Stimulated activated CD4-positive, alpha-beta T cell treated with anti-CD3 and anti-CD28 coated beads, Interleukin-2, amount 100 ng/mL, for 24 hours (primary cell): ENCODE measurements at places on chromosomes 3 and 15.
A peak's percentile ranks its signal among the peaks of the same experiment; 100 is the strongest.

GRCh38 chr3:153752405-153753027 lies 368.7 kb upstream of the ARHGEF26 start:
- DNase-seq: no peak

DNA sequence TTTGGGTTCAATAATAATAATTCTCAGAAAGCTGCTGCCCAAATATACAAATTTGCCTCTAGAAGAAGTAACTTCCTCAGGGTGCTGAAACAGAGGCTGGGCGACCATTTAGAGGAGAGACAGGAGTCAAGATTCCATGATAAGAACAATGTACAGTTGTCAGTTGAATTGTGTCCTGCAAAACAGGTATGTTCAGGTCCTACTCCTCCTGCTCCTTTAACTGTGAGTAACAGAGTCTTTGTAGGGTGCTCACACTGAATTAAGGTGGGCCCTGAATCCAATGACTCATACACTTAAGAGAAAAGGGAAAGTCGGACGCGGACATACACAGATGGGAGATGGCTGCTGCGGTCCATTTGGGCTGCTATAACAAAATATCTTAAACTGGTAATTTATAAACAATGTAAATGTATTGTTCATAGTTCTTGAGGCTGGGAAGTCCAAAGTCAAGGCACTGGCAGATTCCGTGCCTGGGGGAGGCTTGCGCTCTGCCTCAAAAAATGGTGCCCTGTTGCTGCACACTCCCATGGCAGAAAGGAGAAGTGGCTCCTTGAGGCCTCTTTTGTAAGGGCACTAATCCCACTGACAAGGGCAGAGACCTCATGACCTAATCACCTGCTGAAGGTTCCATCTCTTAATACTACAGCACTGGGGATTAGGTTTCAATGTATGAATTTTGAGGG lies 55.1 kb downstream of the MB21D2 start:
- DNase-seq: no peak

DNA sequence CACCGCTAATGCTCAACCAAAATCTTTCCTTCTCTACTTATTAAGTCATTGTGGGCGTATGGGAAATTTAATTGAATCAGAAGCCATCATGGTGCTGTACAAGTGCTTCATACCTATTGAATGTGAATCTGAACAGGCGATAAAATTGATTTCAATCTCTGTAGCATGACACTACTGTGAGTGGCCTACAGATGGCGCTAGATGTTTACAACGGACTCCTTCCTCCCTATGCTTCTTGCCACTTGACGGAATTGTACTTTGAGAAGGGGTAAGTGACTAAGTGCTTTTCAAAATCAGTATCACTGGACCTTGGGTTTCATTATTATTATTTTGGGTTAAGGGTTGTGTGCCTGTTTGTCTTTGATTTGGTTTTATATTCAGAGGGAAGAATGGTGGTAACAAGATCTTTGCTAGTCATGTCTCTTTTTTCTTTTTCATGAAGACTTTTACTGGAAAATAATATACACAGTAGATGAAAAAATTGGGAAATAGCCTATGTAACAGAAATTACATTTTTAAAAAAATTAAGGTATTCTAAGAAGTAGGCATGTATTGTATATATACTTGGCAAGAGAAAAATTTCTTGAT lies 35.4 kb downstream of the ACP3 start:
- DNase-seq: peak; percentile 70

DNA sequence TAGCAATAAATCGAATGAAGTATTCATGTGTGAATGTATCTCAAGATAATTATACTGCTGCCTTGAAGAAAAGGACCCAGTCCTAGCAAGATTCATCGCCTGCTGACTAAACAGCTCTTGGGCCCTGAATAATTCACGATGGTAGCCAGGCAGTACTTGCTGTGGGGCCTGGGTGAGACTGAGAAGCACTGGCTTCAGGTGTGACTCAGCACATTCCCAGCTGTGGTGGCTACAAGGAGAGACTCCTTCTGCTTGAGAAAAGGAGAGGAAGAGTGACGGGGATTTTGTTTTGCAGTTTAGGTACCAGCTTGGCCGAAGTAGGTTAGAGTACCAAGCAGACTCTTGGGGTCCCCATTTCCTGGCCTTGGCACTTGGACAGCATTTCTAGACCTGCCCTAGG lies 47.6 kb upstream of the CD200R1L start:
- no peak for DNase-seq

DNA sequence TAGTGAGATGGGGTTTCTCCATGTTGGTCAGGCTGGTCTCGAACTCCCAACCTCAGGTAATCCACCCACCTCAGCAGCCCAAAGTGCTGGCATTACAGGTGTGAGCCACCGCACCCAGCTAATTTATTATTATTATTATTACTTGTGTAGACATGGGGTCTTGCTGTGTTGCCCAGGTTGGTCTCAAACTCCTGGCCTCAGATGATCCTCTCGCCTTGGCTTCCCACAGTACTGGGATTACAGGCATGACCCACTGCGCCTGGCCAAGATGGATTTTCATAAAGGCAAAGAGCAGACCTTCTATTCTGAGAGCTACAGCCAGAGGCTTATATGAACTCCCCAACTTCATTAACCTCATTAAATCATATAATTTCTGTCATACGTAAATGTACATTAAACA lies 17.2 kb downstream of the PTPN9 start:
- DNase-seq: no peak

DNA sequence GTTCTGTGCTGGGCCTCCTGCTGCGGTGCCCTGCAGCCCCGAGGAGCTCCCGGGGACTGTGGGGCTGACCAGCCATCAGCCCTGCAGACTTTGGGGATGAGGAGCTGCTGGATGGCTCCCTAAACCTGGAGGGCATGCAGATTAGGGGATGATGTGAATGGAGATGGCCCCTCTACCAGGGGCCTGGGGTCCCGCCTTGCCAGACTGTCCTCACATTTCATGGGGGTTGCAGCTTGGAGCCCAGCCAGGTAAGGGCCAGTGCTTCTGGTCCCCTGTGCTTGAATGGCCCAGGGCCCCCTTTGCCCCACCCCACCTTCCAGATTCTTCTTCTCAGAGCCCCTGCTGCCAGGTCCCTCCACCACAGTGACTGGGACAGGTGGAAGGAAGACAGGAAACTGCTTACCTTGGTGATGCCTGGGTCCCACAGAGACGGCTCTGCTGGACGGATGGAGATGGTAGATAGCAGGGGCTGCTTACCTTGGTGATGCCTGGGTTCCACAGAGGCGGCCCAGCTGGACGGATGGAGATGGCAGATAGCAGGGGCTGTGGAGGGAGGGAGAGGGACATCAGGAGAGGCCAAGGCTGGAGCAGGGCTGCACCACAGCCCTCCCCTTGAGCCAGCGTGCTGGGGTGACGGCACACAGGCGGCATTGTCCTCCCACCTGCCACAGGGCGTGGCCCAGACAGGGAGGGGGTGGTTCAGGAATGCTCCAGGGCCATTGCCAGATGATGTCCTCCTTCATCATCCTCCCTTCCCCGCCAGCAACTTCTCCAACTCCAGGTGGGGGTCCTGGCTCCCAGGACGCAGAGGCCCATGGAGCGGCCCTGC lies at the start of gene SPTBN5:
Gene SPTBN5, minus strand, starts transcription at position 632 of the 829 bp plus-strand sequence. Its CDS starts 556 bp downstream, at position 76.
- DNase-seq: no peak

DNA sequence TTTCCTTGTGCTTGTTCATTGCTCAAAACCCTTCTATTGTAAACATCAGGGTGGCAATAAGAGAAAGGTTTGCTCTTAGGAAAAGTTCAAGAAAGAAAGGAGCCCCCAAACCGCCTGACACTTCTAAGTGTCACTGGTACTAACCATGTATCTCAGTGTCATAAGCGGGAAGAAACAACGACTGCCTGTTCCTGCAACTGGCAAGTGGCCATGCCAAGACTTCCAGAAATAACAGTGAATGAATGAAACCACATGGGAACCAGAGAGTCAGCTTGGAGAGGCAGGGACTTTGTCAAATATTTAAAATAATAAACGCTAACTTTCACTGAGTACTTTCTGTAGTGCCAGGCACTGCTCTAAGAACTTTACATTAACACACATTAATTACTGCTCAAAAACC lies 1.1 kb downstream of the PLSCR2 start:
- no peak for DNase-seq

- DNase-seq: no peak
Observed at GRCh38 chr15:61057830-61058529, 171.1 kb downstream of the RORA start.

- no peak for DNase-seq
Observed at GRCh38 chr3:18112674-18113375, 312.3 kb downstream of the SATB1 start.

DNA sequence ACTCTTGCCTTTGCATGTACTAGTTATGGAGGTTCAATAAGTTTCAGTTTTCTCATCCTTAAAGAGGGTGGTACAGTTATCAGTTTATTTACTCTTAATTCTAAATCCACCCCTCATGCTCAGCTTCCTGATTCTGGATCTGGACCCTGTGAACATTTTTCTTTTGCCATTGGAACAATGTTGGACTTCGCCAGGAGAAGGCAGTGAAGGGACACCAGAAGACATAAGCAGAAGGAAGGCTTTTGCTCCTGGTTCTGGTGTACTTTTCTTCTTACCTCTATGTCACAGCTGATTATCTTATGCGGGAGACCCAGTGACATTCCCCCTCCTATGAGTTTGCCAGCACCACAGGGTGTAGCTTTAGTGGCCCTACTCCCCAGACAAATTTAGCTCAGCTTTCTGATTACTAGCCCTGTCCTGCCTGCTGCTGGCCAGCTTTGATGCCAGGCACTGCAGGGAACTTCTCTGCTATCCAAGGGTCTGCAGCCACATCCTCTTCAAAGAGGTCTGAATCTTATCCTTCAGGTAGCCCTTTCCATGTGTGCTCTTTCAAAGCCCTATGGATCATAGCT lies 466.3 kb upstream of the EPHA3 start:
- no peak for DNase-seq

- DNase-seq: no peak
Observed at GRCh38 chr3:73068419-73068818, 7.0 kb downstream of the EBLN2 start.

- DNase-seq: no peak
Observed at GRCh38 chr15:35667908-35668307, 121.9 kb upstream of the DPH6 start.

GRCh38 chr3:12150112-12150511 lies 8.6 kb downstream of the TIMP4 start:
- no peak for DNase-seq

- no peak for DNase-seq
Observed at GRCh38 chr3:81572201-81572756, 189.2 kb downstream of the GBE1 start.

DNA sequence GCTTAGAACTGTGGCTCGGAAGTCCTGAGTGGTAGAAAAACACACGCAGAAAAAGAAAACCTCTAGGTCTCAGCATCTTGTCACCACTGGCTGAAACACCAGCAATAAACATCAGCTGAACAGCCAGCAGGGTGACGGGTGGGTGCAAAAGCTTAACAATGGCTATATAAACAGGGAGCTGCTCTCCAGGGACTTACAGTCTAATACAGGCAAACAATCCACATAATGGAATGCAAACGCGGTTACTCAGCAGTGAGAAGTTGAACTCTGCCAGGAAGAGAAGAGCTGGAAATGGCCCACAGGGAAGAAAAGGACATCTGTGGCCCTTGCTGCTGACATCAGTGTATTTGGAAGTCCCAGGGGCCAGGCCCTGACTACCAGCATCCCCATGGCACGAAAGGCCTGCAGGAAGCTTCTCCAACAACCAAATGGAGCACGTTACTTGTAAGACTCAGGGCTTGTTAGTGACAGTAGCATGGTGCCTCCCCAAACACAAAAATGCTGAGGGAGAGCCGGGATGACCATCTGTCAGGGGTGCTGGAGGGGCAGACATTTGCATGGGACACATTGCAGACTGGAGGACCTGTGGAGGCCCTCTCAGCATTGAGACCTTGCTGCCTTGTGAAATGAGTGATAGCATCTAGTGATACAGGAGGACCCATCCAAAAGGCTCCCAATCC lies 3.0 kb downstream of the HEG1 start:
- no peak for DNase-seq

GRCh38 chr3:58535531-58536500 lies 1.2 kb downstream of the ACOX2 start:
- no peak for DNase-seq

GRCh38 chr15:73284090-73284716 lies 84.6 kb downstream of the HCN4 start:
- DNase-seq: no peak

DNA sequence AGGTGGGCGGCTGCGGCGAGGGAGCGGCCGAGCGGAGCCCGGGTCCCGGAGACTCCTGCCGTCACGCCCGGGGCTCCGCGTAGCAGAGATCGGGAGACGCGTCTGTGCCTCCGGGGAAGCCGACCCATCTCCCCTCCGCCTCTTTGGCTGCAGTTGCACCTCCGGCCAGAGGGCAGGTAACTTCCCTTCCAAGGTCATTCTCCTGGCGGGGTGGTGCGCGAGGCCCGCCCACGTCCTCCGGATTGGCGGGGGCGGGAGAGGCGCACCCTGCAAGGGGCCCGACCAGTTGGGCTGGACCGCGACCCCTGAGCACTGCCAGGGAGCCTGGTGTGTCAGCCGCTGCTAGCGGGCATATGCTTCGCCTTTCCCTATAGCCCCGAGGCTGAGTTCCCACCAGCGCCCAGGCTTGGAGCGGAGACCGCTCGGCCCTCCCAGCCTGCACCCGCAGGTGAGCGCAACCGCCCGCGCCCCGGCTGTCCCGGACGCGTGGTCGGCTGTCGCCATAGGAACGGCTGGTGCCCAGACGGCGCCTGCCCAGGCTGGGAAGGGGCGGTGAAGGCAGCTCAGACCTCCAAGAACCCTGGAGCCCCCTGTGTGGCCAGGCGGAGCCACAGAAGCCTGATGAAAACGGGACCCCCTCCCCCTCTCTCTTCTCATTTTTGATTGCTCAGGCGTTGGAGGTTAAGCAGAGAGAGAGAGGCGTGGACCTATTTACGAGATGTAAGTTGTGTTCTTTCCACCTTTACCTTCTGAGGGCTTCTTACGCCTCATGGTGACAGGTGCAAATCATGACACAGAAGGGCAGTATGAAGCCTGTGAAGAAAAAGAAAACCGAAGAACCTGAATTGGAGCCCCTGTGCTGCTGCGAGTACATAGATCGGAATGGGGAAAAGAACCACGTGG lies 453 bp downstream of the ZDHHC23 start:
- DNase-seq: peak; percentile 48

DNA sequence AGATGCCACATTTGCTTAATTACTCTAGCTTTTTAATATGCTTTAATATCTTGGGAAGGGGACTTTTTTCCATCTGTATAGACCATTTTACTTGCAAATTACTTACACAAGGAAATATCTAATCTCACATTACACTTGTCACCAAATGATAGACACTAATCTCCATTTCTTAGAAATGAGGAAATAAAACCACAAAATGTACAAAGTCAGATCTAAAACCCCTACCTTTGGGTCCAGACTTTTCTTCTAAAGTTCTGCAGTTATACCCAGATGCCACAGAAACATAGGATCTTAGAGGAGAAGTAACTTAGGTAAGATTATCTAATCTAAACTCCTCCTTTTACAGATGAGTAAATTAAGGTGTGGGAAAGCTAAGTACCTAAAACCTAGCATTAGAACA lies 44.3 kb downstream of the CD200R1L start:
- DNase-seq: no peak

- no peak for DNase-seq
Observed at GRCh38 chr15:76465728-76466127, 129.2 kb downstream of the ISL2 start.

- no peak for DNase-seq
Observed at GRCh38 chr15:88711806-88712205, 73.0 kb downstream of the ISG20 start.
